ENCODE measurements at places on chromosomes 16 and 17.

- no peak for DNase-seq
These were observed 126.7 kb upstream of the FOXF1 start for GRCh38 chr16:86383488-86384262.

DNA sequence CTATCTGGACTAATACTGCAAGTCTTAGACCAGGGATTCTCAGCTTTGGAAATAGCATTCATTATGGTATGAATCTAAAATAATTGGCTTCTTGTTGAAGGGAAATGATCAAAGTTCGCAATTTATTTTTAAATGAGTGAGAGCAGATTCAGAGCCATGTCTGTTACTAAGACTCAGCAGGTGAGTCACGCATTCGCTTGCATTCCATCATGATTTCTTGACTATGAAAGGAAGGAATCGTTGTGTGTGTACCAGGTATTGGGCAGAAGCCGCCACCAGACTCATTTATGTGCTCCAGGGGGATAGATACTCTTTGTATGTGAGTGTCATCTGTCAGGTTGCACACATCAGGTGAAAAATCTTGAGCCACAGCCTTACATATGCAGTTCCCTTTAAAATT is 10.8 kb downstream of the GSG1L2 start:
- DNase-seq: peak; percentile 62

DNA sequence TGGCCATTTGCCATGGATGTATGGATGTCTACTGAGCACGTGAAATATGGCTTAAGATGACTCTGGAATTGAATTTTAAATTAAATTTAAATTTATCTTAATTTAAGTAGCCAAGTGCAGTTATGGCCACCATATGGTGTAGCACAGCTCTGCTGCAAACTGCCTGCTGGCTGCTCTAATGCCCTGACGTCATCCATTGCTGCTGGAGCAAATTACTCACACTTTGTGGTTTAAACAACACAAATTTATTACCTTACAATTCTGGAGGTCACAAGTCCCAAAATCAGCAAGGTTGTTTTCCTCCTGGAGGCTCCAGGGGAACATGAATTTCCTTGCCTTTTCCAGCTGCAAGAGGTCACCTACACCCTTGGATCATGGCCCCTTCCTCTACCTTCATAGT is 679.3 kb upstream of the EEF2KMT start:
- DNase-seq: no peak

DNA sequence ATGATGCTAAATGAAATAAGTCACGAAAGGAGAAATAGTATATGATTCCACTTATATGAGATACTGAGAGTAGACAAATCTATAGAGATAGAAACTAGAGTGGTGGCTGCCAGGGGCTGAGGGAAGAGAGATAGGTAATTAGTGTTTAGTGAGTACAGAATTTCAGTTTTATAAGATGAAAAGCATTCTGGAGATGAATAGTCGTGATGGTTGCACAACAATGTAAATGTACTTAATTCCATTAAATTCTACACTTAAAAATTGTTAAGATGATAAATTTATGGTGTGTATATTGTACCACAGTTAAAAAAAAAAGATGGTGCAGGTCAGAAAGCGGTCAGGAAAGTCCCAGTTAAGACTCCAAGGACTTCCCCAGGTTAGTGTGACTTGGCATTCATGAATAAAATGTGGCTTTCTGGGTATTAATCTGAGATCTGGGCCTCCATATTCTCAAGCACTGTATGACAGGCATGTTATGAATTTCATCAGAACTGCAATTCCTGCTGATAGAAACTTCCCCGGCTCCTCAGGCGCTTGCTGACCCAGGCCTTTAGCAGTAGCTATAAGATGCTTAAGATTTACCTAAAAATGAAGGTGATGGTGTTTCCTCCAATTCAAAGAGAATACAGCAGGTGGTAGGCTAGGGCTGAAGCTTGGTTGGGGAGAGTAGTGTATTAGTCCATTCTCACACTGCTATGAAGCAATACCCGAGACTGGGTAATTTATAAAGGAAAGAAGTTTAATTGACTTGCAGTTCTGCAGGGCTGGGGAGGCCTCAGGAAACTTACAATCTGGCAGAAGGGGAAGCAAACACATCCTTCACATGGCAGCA is 115.3 kb upstream of the SOX9 start:
- no peak for DNase-seq

DNA sequence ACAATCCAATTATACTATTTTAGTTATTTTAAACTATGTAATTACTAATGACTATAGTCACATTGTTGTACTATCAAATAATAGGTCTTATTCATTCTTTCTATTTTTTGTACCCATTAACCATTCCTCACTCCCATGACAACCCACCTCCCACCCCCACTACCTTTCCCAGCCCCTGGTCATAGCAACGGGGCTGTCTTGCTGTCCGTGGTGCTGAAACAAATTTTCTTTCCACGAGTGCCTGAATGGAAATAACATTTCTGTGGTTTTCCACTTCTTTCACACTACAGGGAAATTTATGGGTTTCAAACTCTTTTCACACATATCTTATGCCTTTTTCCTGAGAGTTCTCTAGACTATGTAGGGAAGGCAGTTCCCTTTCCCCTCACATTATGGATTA is 326.6 kb downstream of the PHKB start:
- no peak for DNase-seq
